ENCODE measurements at places on chromosomes 11 and 22. TPM values are rescaled to one million over a fixed set of nuclear protein-coding genes. Genes with fewer than 3 reads are reported as not detected.

Gene GRK3
- total RNA-seq, result 3.7 TPM

Gene ARRB1
- total RNA-seq, result 7.6 TPM

Gene SPA17
- 32.0 TPM for total RNA-seq

Gene LRRC32
- 6.9 TPM for total RNA-seq

Gene NRGN
- total RNA-seq, result 11.5 TPM

Gene OR51E1
- total RNA-seq, result not detected

Gene XKR3
- not detected for total RNA-seq

Gene CTNND1
- total RNA-seq, result 83.8 TPM

Gene TTC36
- not detected for total RNA-seq

Gene HTATIP2
- 83.6 TPM for total RNA-seq

Gene SLC22A6
- total RNA-seq, result not detected

Gene MMP8
- total RNA-seq, result not detected

Gene DTX4
- total RNA-seq, result 0.58 TPM

Gene HPX
- total RNA-seq, result not detected

Gene CD3E
- not detected for total RNA-seq

Gene APOBEC3H
- 4.0 TPM for total RNA-seq

Gene CDC42BPG
- total RNA-seq, result 0.29 TPM

Gene ALG9
- 33.7 TPM for total RNA-seq

Gene BIRC3
- 0.86 TPM for total RNA-seq

Gene TENM4
- total RNA-seq, result 1.6 TPM

Gene CCDC34
- 8.0 TPM for total RNA-seq

Gene DDIAS
- total RNA-seq, result 3.5 TPM

Gene DNHD1
- total RNA-seq, result 0.86 TPM

Gene ART1
- not detected for total RNA-seq

Gene B3GAT1
- total RNA-seq, result not detected

Gene C11orf86
- not detected for total RNA-seq

Gene TIMP3
- total RNA-seq, result 35.2 TPM

Gene CHKA
- total RNA-seq, result 9.5 TPM

Gene SCGB2A2
- total RNA-seq, result not detected

Gene SHISA8
- total RNA-seq, result not detected

Gene OVOL1
- not detected for total RNA-seq

Gene OR52H1
- not detected for total RNA-seq

Gene CST6
- not detected for total RNA-seq

Gene ACR
- not detected for total RNA-seq

Gene SCN4B
- total RNA-seq, result not detected

Gene ARHGAP8
- not detected for total RNA-seq

Gene OR8G1
- total RNA-seq, result not detected

Gene BBOX1
- not detected for total RNA-seq

Gene OR5B21
- not detected for total RNA-seq

Gene RIMBP3C
- not detected for total RNA-seq

Gene OR4A16
- total RNA-seq, result not detected

Gene DEUP1
- total RNA-seq, result not detected

Gene BRSK2
- total RNA-seq, result not detected

Gene NEFH
- total RNA-seq, result 0.58 TPM

Gene HBB
- total RNA-seq, result not detected

Gene LRP4
- total RNA-seq, result 1.4 TPM

Gene CHRM1
- total RNA-seq, result not detected

Gene SLC43A3
- 83.5 TPM for total RNA-seq

Gene VSIG2
- not detected for total RNA-seq

Gene ACRV1
- total RNA-seq, result not detected

Gene KCNK7
- not detected for total RNA-seq

Gene FOLH1
- total RNA-seq, result not detected

Gene GAS2
- total RNA-seq, result 0.53 TPM

Gene BEST1
- 2.3 TPM for total RNA-seq

Gene MSANTD4
- total RNA-seq, result 22.0 TPM

All from myometrial cell (primary cell).